Left colon (tissue), 2 donors: ENCODE measurements at places on chromosomes 1 and 21.
A peak's percentile ranks its signal among the peaks of the same experiment; 100 is the strongest.

- no peak for DNase-seq
These were observed 1.7 kb downstream of the KIAA2013 start for GRCh38 chr1:11924334-11925195.

DNA sequence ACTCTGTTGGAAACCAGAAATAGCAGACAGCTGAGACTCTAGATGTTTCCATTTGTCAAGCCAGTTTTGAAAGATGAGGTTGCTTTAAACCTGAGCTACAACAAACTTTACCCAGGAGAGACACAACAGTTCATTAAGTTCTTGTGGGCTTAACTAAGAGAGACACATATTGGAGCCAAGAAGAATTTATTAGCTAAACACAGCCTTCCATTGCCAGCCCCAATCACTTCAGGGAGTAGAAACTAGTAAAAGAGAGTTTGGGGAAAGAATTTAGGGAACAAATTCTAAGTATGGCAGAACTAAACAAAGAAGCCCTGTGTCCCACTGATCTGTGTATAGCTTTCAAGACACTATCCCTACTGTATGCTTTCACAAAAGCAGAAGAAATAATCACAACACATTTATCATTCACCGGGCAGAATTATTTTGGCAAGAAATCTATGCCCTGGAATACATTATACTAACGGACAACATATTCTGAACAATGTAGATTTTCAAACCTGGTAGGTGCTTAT is 87.3 kb upstream of the KAZN start:
- DNase-seq: no peak

DNA sequence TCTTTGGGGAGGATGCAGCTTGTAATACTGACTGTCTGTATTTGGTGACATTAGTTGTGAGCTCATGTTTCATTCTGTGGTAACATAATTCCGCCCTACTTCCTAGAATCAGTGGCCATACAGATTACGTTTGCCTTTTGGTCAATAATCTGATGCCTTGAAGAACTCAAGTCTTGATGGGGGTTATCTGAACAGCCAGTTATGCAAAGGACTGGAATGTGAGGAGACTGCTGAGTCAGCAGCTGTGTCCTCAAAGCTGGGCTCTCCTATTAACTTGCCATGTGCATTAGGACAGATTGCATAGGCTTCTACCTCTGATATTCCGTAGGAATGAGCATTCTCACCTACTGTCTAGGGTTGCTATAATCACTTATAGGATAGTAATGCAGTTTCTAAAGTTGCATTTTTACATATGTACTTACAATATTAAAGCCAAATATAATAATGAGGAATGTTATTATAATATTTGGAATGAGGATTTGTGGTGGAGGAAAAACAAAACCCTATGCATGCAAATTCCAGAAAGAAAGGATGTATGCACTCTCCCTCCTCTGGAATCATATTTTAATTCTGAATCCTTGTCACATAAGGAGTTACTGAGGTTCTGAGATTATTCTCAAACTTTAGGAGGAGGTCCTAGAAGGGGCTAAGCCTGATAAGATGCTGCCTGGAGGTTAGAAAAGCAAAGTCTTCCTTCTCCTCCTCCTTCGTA is 116.0 kb downstream of the NOS1AP start:
- DNase-seq: no peak

DNA sequence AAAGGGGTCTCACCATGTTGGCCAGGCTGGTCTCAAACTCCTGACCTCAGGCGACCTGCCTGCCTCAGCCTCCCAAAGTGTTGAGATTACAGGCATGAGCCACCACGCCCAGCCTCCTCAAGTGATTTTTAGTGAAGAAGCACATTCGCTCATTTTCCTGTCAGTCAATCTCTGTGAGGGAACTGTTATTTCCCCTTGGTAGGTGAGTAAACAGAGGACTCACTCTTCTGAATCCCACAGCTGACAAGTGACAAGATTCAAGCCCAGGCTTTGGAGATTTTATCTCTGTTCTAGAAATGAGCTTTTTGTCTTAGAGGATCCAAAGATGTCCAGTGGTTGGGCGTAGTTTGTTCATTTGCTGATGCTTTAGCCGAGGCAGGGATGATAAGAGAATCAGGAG is 43.9 kb upstream of the TACSTD2 start:
- DNase-seq: no peak

GRCh38 chr1:153617663-153618062 is 1.5 kb upstream of the S100A14 start:
- peak; percentile 86 for DNase-seq

DNA sequence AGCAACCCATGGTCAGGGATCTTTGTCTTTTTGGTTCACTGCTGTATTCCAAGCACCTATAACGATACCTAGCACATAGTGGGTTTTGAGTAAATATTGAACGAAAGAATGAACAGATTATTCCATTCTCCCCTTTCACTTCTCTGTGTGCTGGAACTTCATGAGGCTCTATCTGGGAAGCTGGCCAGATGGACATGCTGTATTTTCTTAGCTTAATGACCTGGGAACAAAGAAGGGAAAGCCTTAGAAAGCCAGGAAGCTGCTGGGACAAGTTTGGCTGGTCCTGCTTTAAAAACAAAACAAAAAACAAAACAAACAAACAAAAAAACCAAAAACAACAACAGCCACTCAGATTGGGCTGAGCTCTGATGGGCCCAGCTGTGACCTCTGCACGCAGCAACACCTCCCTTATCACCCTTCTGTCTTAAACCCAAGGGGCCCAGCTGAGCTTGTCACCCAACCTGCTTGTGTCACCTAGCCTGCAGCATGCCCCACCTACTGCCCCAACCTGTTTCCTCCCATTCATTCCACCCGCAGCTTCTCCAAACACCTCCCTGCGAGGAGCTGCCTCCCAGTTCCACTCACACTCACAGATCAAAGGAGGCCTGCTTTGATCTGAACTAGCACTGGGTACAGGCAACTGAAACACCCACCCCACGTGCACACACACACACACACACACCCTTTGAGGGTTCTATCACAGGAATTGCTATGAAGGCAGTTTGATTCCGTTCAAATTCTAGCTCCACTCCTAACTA is 37.1 kb downstream of the SLC30A1 start:
- DNase-seq: peak; percentile 47

DNA sequence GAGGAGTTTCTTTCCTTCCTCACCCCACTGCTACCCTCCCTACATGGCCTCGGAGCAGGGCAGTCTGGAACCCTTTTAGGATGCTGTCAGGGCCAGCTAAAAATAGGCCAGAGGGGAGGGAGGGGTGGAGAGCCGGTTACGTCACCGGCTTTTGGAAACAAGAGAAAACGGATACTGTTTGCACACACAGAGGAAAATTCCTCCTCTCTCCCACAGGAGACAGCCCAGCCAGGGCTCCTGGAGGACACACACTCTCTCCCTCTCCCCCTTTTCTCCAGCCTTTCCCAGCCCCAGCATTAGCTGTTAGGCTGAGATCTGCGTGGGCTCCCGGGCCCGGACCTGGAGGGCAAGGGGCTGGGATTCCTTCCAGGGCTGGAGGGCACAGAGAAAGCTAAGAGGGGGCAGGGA is 20.0 kb upstream of the ALDH4A1 start:
- peak; percentile 37 for DNase-seq

- no peak for DNase-seq
These were observed 33.8 kb downstream of the CLIC6 start for GRCh38 chr21:34702341-34703170.

GRCh38 chr1:83508485-83509151 is 490.3 kb downstream of the TTLL7 start:
- DNase-seq: no peak

- no peak for DNase-seq
These were observed 106.7 kb upstream of the SOD1 start for GRCh38 chr21:31552826-31553225.

DNA sequence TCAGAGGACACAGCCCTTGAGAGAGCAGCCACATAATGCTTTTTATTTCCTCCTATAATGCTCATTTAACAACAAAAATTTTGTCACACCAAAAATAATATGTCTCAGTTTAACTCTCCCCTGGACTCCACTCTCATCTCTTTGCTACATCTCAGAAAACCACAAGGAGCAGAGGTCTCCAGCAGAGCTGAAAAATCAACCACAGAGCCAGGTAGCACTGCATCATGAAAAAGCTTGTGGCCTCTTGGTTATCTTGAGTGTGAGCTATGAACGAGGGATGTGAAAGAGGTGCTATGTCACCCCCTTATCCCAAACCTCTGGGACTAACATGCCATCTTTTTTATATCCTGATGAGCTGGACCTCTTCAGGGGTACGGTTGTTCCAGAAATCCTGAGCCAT is 44.4 kb downstream of the KCNH1 start:
- no peak for DNase-seq

- DNase-seq: no peak
These were observed 110.8 kb downstream of the WDR4 start for GRCh38 chr21:42768324-42769121.

- no peak for DNase-seq
These were observed 1762.1 kb downstream of the BRINP3 start for GRCh38 chr1:188715566-188715965.

DNA sequence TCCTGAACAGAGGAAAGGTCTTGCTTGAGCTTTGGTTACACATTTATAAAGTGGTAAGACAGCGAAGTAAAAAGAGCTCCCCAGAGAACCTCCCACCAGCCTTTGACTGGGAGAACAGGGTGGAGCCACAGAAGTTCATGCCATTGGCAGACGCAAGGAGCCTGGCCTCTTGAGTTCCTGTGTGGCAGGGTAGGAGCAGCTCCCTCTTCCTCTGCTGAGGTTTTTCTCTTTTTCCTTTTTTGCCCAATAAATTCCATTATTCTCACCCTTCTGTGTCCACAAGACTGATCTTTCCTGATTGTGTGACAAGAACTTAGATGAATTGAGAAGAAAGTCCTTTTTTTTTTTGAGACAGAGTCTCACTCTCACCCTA is 4.3 kb downstream of the THEM4 start:
- DNase-seq: no peak

DNA sequence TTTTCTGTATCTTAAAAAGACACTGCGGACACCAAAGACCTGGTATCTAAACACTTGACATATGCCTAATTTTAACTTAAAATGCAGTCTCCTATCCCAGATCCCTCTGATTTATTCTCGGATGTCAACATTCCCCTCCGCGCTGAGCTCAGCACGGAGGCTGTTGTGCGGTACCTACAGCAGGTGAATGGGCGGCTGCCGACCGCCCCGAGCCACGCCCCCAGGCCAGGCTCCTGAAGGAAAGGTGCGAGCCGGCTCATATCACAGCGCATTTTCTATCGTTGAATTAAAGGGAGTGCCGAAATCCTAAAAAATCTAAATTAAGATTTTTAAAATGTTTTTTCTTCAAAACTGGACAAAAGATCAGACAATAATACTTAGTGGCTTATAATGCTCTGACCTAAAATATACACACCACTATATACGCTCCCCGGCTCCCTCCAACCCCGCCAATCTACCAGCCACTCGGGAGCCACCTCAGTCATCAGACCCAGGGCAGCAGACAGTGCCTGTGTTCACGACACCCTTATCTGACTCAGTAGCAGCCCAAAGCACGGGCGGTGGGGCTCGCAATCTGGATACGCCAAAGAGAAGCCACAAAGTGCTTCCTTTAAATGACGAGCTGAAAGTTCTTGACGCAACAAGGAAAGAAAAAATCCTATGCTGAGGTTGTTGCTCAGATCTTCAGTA is 4.1 kb downstream of the WRAP73 start:
- DNase-seq: no peak

DNA sequence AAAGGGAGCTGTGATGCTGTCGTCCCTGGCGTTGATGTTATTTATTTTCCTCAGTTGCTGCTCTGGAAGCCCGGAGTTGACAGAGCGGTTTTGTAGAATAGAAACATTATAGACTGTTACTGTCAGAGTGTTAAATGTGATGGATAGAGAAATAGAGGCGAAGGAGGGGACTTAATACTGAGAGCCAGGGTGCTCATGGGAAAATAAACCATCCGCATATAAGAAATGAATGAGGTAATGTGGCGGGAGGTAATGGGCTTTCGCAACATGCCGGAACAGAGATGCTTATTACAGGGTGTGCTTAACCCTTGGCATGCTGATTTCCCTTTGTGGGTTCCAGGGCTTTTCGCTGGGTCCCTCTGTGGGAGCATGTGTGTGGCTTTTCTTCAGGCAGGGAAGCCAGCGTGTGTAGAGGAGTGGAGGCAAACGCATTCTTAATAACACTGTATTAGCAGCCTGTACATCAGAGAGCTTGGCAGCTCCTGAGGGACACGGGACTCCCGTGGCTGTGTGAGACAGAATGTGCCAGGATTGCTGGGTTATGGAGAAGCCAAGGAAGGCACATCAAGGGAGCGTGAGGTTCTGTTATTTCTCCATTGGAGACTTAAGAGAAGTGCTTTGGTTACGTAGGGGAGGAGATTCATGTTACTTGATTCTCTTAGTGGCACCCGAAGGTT is 141.0 kb downstream of the PBX1 start:
- DNase-seq: peak; percentile 60

- DNase-seq: no peak
These were observed 239.9 kb downstream of the GRIK3 start for GRCh38 chr1:36794460-36794859.

DNA sequence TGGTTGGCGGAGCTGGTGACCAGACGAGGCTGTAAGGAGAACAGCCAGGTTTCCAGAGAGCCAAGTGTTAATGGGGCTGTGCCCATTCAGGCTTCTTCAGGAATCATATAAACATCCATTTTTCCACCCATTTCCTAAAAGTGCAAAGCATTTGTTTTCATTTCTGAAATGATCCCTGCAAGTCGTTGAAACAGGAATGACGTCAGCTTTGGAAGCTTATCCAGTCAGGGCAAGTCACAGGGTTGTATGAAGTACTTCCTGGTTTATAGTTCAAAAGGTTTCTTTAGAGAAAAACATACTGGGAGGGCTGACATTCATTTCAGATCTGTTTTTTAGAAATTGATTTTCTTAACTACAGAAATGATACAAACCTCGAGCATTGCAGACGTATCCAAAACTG is 29.2 kb downstream of the IGSF5 start:
- DNase-seq: no peak

DNA sequence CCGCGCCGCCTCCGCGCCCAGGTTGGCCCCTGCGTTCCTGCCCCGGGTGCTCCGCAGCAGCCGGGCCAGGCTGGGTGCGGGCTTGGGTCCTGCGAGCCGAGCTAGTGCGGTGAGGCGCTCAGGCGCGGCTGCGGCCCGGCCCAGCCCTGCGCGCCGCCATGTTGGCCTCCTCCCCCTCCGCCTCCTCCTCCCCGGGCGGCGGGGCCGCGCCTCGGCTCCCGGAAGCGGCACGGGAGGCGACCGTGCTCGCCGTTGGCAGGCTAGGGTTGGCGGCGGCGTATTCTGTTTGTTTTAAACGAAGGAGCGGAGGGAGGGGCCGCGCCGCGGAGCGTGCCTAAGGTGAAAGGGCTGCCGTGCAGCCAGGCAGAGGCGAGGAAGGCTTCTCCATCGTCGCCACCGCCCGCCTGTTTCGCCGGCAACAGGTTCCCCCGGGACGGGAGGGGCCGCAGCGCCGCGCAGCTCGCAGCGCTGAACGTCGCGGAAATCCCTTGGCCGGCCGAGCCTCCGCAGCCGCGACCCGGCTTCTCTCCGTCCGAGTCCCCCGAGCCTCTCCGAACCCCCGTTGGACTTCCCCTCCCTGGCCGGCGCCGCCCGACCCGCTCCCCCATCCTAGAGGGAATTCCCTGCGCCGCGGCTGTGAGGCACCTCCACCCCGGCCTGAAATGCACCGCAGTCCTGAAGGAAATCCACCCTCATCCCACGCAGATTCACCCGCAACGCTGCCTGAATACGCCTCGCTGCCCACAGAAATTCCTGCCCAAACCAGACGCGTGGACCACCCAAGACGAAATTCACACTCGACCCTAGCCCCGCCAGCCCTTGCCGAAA is at the start of gene USP24:
TSS of gene USP24 (minus strand) at position 171 of the 828 bp plus-strand sequence. CDS start 251 bp downstream, outside the sequence.
- DNase-seq: peak; percentile 87

- no peak for DNase-seq
These were observed 50.5 kb downstream of the PRKCZ start for GRCh38 chr1:2100780-2101108.
